Astrocyte (in vitro differentiated cells and primary cell): ENCODE measurements at places on chromosomes 6 and 20. TPM values are rescaled to one million over a fixed set of nuclear protein-coding genes. Genes with fewer than 3 reads are reported as not detected.

- no peak for DNase-seq
These were observed 23.5 kb downstream of the PLAGL2 start for GRCh38 chr20:32183947-32184635.

- no peak for DNase-seq
These were observed 41.1 kb downstream of the GMDS start for GRCh38 chr6:2204272-2204671.

- no peak for DNase-seq
These were observed 5.5 kb upstream of the ABCF1 start for GRCh38 chr6:30565772-30566171.

DNA sequence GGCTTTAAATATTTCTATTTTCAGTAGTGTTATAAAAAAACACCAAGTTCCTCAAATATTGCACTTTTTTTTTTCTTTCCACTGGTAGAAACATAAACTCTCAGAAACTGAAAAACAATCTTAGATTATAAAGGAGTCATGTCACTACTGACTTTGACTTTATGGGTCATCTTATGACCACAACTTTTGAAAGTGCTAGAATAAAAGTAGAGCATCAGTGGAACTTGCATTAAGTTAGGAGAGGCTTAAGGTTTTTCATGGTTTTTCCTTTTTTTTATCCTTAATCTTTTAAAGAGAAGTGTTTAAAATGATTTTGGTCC lies 56.6 kb upstream of the SUPT3H start:
- DNase-seq: no peak

- no peak for DNase-seq
These were observed 96.2 kb upstream of the RSPO3 start for GRCh38 chr6:127022302-127022701.

Gene ZNF165
- 0.48 and 0.75 TPM in 2 replicates for total RNA-seq

Gene PTK6
- total RNA-seq: 0.18 TPM in 1 of 2 replicates, not detected in the other

Gene ESR1
- total RNA-seq: 0.05 TPM in 2 replicates

Gene FAM229B
- total RNA-seq: 31.8 and 34.8 TPM in 2 replicates

Gene TULP1
- total RNA-seq: not detected in 2 replicates

GRCh38 chr20:33082546-33082945 lies 3.1 kb downstream of the BPIFB4 start:
- no peak for DNase-seq

- DNase-seq: peak; percentile 51
These were observed 67.6 kb downstream of the NUDT3 start for GRCh38 chr6:34324738-34325444.

GRCh38 chr6:41442800-41443501 lies 103.2 kb upstream of the FOXP4 start:
- peak; percentile 58 for DNase-seq

- no peak for DNase-seq
These were observed 29.9 kb upstream of the ANKEF1 start for GRCh38 chr20:10004900-10005299.

DNA sequence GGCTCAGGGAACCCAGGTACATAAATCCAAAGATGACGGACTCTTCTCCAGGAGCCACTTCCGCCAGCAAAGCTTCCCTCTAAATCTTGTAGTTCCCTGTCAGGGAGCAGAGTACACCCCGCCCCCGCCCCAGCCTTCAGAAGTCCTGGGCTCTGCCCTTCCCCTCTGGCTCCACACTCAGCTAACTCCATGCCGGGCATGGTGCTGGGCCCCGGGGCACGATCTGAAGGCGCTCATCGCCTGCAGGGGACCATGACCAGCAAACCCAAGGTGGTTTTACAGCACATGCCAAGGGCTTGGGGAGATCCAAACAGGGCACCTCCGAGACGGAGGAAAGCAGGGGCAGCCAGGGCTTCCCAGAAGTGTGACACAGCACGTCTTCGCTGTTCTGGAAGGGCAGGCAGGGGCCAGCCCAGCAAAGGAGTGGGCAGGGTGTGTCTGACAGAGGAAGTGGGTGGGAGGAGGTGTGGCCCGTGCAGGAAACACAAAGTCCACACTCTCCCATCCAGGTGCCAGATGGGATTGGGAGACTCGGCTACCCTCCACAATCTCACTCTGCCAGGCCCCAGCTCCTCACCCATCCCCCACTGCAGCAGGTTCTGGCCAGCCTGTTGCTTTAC lies 41.6 kb upstream of the SLC22A2 start:
- DNase-seq: no peak

GRCh38 chr6:4463236-4463635 lies 313.0 kb upstream of the CDYL start:
- no peak for DNase-seq

Gene ULBP1
- 7.4 and 8.8 TPM in 2 replicates for total RNA-seq
